ENCODE measurements at places on chromosomes 16 and 17.

GRCh38 chr17:7177954-7178477 is 1.2 kb downstream of the ASGR1 start:
- H3K4me1 ChIP-seq: peaks cover 10% of the 10 kb centered on the region
- H3K27ac ChIP-seq: peak overlapping the region; percentile 50
- H3K27me3 ChIP-seq: peaks cover 11% of the 10 kb centered on the region
- DNase-seq: no peak

DNA sequence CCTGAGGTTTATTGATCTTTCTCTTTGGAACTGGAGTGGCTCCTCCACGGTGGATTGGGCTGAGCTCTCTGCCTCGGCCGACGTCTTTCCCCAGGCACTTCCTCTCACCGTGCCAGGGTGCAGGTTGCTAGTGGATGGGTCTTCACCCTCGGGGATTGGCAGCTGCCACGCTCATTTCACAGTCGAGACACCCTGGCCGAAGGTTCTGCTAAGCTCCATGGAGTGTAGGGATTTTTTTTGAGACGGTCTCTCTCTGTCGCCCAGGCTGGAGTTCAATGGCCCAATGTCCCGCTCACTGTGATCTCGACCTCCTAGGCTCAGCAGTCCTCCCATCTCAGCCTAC is 280.8 kb downstream of the SEC14L1 start:
- no peak for DNase-seq
- H3K36me3 ChIP-seq: peaks cover 11% of the 10 kb centered on the region
- H3K4me3 ChIP-seq: peak overlapping the region; percentile 75
- H3K4me1 ChIP-seq: peaks cover 38% of the 10 kb centered on the region

DNA sequence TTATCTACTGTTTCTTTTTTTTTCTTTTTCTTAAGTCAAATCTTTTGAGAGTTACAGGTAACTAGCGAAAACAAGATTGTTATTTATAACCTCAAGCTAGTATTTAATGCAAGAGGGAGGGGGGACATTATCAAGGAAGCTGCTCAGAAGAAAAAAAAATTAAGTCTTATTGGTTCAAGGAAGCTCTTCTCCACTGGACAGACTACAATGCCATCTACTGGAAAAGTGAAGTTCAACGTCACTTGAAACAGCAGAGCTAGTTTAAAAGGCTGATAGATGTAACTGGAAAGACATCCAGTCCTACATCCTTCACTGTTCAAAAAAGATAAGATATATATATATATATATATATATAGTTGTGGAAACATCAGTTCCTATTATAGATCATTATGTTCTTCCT is 418.0 kb upstream of the PSMD7 start:
- no peaks in the 10 kb centered on the region for H3K4me1 ChIP-seq
- no peak overlapping the region for H3K27ac ChIP-seq
- H3K27me3 ChIP-seq: no peaks in the 10 kb centered on the region
- H3K4me3 ChIP-seq: no peak overlapping the region
- DNase-seq: no peak
- no peaks in the 10 kb centered on the region for H3K36me3 ChIP-seq

DNA sequence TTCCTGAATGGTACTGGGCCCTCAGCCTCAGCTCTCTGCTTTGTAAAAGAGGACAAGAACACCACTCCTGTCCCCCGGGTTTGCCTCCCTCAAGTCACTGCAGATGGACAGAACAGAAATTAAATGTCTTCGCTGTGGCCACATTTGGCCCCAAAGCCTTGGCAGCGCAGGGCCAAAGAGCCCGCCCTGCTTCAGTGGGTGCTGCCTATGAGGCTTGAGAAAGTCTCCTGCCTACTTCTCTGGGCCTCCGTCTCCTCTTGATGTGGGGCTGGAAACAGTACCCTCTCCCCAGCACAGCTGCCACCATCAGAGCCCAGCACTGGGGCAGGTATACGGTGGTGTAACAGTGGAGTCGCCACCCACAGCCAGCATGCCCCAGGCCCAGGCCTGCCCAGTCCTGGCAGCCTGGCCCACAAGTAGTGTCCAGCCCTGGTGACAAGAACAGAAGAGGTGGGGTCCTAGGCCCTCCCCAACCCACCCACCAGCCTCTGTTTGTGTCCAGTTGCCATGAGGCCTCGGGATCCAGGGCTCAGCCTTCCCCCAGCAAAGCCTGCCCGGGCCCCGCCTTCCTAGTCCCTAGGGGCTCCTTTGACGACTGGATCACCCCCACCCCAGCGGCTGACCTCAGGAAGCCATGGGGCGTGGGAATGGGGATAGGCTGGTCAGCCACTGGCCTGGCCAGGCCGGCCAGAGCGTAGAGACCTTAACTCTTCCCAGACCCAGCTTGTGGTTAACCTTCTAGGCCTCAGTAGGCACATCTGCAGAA is 3.9 kb upstream of the TPPP3 start:
- H3K36me3 ChIP-seq: no peaks in the 10 kb centered on the region
- H3K27me3 ChIP-seq: peaks cover 34% of the 10 kb centered on the region
- no peak for DNase-seq
- H3K4me1 ChIP-seq: peaks cover 4% of the 10 kb centered on the region
- H3K4me3 ChIP-seq: no peak overlapping the region

GRCh38 chr17:7435676-7436555 is 681 bp downstream of the TMEM102 start:
- H3K4me1 ChIP-seq: peaks cover 38% of the 10 kb centered on the region
- peaks cover 15% of the 10 kb centered on the region for H3K36me3 ChIP-seq
- peak; percentile 92 for DNase-seq
- H3K27ac ChIP-seq: peak overlapping the region; percentile 98
- H3K27me3 ChIP-seq: peaks cover 9% of the 10 kb centered on the region
- H3K4me3 ChIP-seq: peak overlapping the region; percentile 93

GRCh38 chr17:1039123-1039507 is 42.2 kb downstream of the TIMM22 start:
- no peak overlapping the region for H3K27ac ChIP-seq
- peaks cover 17% of the 10 kb centered on the region for H3K36me3 ChIP-seq
- no peaks in the 10 kb centered on the region for H3K4me1 ChIP-seq
